ENCODE measurements at places on chromosomes 16 and 17.

DNA sequence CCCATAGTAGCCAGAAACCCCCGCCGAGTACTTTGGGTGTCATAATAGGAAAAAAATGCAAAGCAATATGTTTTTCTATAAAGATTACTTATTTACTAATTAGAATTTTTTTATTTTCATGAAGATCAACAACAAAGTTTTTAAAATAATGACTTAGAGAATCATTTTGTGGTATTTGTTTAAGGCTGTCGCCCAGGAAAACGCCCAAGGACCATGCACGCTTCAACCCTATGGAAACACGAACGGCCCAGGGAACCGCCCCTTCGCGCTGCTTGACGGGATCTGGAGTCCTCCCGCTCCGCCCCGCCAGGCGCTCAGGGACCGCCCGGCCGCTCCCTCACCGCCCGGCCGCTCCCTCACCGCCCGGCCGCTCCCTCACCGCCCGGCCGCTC is 408 bp upstream of the KPNA2 start:
- peak; percentile 91 for DNase-seq

DNA sequence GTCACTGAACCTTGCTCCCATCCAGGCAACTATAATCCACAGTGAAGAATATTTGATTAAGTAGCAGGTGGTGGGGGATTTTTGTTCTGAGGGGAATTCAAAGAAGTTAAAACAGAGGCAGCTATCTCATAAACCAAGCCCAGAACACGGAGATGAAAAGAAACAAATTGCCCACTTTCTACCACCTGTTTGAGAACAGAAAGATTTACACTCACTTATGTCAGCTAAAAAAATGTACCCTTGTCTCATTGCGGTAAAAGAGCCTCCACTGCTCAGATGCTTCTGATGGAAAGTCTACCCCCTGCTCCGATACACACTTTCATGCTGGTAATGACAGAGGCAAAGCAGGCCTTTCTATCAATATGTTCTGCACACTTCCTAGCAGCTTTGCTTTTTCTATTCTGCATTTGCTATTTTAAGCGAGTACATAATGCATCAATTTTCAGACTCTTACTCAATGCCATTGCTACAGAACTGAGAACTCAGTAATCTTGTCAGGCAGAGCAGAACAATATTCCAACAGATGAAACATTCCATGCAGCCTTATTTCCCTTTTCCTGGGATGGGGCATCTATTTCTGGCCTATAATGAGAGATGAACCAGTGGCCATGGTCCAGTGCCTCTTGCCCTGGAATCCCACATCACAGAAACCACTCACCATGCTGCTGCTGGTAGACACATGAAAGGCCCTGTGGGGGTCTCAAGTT is 29.0 kb downstream of the CDK5R1 start:
- no peak for DNase-seq

DNA sequence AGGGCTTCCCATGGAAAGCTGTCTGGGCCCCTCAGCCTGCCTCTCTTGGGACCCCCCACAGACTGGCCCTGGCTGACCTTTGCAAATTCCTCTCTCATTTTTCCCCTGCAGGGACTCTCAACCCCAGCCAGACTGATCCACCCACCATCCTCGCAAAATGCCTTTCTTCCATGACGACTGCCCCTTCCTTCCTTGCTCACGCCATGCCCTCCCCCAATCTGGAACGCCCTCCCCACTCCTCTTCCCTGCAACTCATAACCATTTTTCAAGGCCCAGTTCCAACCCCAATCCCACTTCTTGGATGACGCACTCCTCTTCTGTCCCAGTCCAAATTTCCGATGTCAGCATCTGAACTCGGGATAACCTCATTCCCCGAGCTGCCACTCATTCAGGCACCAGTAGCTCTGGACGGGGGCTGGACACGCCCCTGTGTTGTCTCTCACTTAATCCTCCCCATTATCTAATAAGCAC is 1.3 kb upstream of the DNAI2 start:
- no peak for DNase-seq

GRCh38 chr17:79944821-79945391 is 90.8 kb downstream of the TBC1D16 start:
- no peak for DNase-seq

DNA sequence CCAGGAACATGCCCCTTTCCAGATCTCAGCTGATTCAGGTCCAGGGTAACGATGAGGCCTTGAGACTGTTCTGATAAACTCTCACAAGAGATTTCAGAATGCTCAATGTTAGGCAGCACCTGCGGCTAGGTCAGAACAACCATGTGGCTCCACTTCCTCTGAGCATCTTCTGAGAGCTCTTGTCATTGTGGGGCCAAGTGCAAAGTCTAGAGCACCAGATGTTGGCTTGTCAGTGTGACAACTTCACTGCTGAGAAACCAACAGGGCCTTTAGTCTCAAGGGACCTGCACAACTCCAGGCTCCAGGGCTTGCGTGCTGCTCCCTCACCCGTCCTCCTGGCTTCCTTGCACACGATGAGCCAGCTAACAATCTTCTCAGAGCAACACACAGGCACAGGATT is 29.0 kb downstream of the FCSK start:
- DNase-seq = no peak
